ENCODE measurements at places on chromosomes 2 and 18.

DNA sequence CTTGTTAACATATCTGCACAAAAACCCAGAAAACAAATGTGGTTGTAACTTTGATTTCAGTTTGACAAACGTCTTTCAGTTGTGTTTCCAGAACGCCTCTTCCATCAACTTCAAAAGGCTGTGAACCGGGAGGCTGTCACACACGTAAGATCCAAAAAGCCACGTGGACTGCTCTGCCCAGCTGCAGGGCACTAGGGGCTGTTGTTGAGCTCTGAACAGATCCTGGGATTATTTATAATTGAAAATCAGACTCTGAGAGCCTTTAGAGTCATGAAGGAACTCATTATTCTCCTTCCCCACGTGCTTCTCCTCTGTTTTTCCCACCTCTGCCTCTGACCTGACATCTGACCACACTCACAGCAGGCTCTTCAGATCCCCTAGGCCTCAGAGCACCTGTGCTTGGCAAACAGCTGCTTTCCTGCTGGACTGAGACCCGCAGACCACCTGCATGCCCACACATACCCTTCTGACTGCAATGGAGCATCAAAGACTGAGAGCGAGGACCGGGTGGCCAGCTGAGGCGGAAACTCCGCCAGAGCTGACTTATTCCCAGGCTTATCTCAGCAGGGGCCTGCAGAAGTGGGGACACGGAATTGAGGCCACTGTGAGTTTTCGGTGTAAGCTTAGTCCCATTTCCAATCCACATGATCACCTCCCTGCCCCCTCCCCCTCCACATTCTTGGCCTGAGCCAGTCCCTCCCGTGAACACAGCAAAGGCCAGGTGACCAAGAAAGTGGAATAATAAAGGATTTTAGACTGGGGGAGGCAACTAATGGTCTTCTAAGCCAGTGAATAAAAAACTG lies 114.8 kb downstream of the ATL2 start:
- no peak for DNase-seq

- DNase-seq = no peak
Measured at GRCh38 chr2:232893834-232894233, 23.8 kb downstream of the SNORC start.

DNA sequence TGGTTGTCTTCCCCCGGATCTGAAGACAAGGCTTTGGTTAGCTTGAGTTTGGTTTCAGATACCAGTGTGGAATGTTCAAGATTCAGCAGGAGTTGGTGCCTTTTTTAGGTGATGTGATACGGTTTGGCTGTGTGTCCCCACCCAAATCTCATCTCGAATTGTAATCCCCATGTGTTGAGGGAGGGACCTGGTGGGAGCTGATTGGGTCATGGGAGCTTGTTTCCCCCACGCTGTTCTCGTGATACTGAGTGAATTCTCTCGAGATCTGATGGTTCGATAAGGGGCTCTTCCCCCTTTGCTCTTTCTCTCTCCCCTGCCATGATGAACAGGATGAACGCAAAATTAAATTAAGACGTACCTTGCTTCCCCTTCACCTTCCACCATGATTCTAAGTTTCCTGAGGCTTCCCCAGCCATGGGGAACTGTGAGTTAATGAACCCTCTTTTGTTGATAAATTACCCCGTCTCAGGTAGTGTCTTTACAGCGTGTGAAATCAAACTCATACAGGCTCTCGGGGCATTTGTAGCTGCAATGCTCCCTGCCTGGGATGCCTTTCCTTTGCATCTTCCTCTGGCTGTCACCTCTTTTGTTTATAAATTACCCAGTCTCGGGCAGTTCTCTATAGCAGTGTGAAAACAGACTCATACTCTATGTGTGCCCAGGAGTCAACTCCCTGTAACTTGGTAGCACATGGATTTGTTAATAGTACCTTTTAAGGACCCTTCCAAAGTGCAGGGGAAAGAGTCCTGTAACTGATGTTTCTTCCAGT lies 21.3 kb downstream of the PDCD1 start:
- no peak for DNase-seq

- DNase-seq = no peak
Measured at GRCh38 chr18:35203067-35203466, 37.8 kb upstream of the ZNF397 start.

DNA sequence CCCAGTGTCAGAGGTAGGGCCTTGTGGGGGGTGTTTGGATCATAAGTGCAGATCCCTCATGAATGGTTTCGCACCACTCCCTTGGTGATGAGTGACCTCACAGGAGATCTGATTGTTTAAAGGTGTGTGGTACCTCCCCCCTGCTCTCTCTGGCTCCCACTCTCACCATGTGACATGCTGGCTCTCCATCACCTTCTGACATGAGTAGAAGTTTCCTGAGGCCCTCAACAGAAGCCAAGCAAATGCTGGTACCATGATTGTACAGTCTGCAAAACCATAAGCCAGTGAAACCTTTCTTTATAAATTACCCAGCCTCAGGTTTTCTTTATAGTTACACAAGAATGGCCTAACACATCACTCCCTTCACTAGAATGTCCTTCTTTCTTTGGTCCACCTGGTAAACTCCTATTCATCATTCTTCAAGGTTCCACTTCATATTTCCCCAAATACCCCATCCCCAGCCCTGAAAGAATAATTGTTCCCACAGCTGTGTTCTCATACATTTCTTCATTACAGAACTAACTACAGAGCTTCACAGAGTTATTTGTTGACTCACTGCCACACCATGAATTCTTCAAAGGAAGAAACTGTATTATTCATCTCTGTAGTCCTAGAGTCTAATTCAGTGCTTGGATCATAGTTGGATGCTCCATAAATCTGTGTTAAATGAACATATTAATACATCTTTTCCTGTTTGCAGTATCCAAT lies 81.2 kb upstream of the STK17B start:
- DNase-seq = no peak

- DNase-seq = no peak
Measured at GRCh38 chr2:172710584-172711047, 25.0 kb upstream of the RAPGEF4 start.

GRCh38 chr2:151306621-151307020 lies 17.2 kb upstream of the NMI start:
- no peak for DNase-seq

- no peak for DNase-seq
Measured at GRCh38 chr2:233850745-233851144, 3.6 kb downstream of the HJURP start.

DNA sequence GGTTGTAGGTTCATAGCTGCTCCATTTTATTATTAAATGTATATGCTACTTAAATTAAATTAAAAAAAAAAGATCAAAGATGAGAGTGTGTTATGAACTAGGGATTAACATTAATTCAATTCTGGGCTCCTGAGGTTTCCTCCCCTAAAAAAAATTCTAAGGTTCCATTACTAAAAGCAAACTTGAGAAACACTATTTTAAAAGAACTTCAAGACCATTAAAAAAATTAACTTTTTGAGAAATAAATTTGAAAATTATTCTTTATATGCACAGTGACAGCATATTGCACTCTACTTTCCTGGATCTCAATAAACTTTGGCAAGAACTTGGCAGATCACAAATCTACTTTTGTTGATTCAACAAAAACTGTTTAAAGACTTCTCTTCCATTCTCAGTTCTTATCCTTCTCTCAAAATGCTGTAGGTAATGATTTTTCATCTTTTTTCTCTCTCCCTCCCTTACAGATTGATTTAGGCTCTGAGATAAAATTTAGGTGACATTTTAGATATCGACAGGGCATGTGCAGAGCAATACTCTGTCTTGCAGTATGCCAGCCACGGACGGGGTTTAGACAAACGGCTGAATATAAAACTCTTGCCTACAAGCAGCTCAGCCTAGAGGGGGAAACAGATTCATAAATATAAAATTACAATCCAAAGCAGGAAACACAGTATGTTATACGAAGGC lies 592 bp upstream of the MARS2 start:
- no peak for DNase-seq

DNA sequence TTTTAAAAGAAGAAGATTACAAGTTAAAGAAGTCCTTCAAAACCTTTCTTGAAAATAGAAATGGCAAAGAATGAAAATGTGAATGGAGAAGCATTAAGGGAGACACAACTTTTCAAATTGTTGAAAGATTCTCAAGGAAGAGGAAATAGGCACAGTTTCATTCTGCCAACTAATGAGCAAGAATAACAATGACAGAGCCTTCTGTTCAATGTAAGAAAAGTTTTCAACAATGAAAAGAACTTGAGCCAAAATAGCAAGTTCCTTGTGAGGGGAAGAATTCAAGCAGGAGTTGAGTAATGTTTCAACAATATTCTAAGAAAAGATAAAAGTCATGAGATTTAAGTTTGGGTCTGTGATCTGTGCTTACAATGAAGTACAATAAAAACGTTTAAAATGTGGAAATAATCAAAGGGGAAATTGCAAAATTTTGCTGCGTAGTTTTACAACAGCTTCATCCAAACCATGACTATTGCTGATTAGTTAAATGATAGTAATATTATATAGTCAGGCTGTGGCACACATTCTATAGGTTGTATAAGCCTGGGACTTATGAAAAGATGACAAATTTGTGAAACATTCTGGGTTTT lies 122.6 kb downstream of the METTL4 start:
- DNase-seq = no peak

DNA sequence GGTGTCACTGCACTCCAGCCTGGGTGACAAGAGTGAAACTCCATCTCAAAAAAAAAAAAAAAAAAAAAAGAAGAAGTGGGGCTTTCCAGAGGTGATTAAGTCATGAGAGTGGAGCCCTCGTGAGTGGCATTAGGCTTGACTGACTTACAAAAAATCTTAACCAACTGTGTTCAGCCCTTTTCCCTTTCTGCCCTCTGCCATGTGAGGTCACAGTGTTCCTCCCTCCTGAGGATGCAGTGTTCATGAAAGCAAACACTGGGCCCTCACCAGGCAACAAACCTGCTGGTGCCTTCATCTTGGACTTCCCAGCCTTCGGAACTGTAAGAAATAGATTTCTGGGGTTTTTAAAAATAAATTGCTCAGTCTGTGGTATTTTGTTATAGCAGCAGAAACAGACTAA lies 37.0 kb upstream of the METTL21A start:
- DNase-seq = no peak

DNA sequence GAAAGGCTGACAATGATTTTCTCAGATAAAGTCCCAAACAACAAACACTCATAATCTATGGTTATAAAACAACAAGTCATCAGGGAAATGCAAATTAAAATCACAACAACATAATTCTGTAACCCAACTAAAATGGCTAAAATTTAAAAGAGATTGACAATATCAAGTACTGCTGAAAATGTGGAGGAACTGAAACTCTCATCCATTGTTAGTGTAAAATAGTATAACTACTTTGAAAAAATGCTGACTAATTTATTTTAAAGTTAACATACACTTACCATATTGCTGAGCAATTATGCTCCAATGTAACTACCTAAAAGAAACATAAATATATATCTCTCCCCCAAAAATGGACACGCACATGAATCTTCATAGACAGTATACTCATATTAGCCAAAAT lies 245.9 kb upstream of the SPOPL start:
- DNase-seq = no peak

GRCh38 chr2:217854684-217855420 lies 147.9 kb downstream of the TNS1 start:
- DNase-seq = no peak

- DNase-seq = no peak
Measured at GRCh38 chr2:162244541-162245031, 1.3 kb upstream of the FAP start.

DNA sequence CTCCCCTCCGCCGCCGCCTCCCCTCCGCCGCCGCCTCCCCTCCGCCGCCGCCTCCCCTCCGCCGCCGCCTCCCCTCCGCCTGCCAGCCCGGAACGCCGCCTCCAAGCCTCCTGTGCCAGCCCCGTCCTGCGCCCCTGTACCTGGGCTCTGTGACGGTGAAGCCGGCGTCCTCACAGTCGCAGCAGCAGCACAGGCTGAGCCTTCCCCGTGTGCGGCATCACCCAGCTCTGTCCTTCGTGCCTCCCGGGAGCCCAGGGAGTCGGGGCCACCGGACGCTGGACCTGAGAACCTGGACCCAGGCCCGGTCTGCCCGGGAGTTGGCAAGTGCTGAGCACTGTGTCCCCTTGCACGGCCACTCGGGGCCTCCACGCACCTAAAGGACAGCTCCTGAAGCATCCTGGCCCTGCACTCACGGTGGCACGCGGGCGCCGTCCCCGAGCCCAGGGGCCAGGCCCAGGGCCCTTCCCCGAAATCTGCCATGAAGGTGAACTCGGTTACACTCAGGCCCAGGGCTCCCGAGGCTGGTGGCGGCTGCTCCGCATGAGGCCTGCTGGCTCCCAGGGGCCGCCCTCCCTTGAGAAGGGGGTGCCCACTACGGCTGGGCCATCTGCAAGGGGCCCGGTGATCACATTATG lies 32.9 kb downstream of the RTP5 start:
- no peak for DNase-seq

DNA sequence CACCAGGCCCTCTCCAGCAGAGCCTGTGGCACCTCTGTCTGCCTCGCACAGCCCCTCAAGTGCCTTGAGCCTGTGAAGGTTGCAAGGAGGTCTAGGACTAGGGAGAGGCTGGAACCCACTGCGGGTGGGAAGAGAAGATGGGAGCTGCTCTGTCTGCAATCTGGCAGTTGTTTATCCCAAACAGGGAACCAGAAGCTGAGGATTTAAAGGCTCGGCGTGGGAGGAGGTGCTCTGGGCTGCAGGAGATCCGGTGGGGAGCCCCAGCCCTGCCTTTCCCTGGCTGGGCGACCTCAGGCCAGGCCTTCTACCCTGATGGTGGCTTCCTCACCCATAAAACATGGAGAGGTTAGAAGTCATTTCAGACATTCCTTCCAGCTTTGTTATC lies 174.1 kb downstream of the SMAD7 start:
- no peak for DNase-seq

- DNase-seq = no peak
Measured at GRCh38 chr2:121635371-121635770, 13.9 kb downstream of the CLASP1 start.

DNA sequence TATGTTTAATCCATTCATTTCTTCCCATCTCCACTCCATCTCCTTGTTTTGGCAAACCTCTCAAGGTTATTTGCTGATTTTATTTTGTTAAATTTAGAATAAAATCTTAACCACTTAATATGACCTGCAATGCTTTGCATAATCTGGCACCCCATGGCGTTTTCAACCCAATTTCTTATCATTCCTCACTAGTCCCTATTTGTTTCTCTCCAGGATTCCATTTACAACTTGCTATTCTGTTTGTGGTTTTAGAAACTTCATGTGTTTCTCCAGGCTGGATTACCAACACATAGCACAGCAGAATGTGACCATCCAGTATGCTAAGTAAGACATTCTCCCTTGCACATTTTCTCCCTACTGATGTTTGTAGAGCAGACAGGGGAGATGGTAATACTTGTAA lies 749.2 kb upstream of the FSHR start:
- DNase-seq = no peak

DNA sequence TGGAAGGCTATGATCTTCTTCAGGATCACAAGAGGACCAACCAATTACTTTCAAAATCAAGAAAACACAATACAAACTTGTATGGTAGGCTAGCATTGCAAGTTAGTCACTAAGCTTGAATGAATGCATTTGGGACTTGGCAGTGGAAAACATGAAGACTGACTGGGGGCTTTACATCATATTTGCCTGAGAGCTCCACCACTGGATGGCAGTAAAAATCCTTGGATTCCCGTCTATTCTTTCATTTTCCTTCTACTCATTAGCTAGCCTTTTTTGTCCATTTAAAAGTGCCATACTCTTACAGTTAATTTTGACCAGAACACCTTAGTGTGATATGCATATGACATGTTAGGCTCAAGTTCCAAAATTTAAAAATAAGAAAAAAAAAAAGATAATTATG lies 63.5 kb upstream of the RASGRP3 start:
- DNase-seq = no peak
